ENCODE measurements at places on chromosomes 12 and 14. TPM values are rescaled to one million over a fixed set of nuclear protein-coding genes. Genes with fewer than 3 reads are reported as not detected.
A peak's percentile ranks its signal among the peaks of the same experiment; 100 is the strongest.

GRCh38 chr14:35320472-35320871 lies 28.3 kb downstream of the PSMA6 start:
- DNase-seq = no peak

The DEPDC4 gene
- 5.5 TPM for total RNA-seq

The KRT74 gene
- total RNA-seq = 0.05 TPM

- no peak for DNase-seq
Observed at GRCh38 chr12:109821968-109822367, 11.2 kb downstream of the TRPV4 start.

DNA sequence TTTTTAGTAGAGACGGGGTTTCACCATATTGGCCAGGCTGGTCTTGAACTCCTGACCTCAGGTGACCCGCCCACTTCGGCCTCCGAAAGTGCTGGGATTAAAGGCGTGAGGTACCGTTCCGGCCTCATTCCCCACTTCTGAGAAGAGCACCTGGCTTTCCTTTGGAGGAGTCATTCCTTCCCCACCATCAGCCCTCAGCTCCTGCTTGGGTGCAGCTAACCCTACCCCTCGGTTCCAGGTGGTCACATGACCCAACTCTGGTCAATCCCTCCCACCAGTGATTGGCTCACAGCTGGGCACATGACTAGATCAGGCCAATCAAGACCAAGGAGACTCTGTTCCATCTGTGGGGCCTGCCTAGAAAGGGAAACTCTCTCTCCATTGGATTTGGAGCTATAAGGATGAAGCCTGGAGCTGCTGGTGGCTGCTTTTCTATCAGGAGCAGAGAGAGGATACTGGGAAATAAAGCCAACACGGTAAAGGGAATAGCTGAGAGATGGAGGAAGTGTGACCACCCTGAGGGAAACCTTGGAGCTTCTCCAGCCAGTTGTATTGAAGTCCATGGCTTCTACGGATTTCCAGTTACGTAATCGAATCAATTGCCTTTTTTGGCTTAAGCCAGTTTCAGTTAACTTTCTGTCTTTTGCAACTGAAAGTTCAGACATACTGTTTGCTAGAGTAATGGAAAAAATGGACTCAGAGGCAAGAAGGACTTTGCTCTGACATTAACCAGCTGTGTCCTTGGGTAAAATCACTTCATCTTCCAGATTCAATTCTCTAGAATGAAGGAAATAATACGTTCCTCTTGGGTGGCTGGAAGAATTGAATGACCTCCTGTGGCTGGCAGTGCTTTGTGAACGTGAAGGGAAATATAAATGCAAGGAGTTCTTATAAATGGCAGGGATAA lies 19.7 kb upstream of the IFT81 start:
- no peak for DNase-seq

GRCh38 chr12:29639893-29640495 lies 142.5 kb upstream of the OVCH1 start:
- DNase-seq = no peak

The PLEKHG7 gene
- 1.4 TPM for total RNA-seq

DNA sequence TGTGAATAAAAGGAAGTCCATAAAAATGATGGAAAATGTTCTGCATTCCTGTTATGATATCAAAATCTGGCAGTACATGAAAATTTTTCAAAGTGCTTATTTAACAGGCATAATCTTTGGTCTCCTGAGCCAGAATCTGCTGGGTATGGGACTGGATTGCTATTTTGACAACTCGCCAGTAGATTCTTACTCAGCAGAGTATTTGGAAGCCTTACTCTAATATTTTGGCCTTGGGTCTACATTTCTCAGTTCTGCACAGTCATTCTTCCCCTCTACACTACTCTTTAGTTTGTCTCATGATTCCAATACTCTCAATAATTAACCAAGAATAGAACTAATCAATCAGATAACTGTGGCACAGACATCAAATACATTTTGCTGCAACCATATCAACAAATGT lies 1.1 kb upstream of the SLCO1B1 start:
- DNase-seq = no peak

The UNC79 gene
- total RNA-seq = 1.0 TPM

The PRPH gene
- total RNA-seq = 1.4 TPM

- no peak for DNase-seq
Observed at GRCh38 chr14:88840926-88841325, 16.5 kb downstream of the TTC8 start.

- DNase-seq = no peak
Observed at GRCh38 chr12:93060666-93061472, 131.8 kb upstream of the EEA1 start.

GRCh38 chr14:80316441-80316840 lies 105.1 kb upstream of the DIO2 start:
- DNase-seq = no peak

The NELL2 gene
- total RNA-seq = 5.8 TPM

The RNF212B gene
- total RNA-seq = not detected

The INSM2 gene
- 1.2 TPM for total RNA-seq

DNA sequence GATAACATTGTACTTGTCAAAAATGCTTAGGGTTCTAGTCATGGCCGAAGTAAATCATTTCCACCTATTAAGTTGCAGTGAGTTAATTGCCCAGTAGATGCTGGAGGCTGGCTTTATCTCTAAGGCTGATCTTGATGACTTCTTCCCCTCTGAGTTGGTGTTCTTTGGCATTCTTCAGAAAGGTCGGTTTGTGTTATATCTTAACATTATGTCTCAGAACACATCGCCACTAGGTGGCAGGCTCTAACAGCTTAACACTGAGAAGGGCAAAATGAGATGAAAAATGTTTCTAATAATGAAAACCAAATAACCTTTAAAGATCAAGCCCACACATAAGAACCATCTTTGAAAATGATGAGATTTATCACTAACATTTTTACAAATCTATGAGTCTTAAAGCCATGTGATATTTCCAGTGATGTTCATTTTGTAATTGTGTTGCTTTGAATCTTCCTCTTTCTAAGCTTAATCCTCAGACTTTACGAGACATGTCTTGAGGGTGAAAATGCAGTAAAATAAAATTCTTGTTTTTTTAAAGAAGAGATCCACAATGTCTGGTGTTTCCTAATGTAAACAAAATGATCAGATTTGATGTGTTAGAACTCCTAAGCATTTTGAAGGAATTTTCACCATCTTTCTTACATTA lies 28.6 kb downstream of the SUDS3 start:
- DNase-seq = peak; percentile 44

DNA sequence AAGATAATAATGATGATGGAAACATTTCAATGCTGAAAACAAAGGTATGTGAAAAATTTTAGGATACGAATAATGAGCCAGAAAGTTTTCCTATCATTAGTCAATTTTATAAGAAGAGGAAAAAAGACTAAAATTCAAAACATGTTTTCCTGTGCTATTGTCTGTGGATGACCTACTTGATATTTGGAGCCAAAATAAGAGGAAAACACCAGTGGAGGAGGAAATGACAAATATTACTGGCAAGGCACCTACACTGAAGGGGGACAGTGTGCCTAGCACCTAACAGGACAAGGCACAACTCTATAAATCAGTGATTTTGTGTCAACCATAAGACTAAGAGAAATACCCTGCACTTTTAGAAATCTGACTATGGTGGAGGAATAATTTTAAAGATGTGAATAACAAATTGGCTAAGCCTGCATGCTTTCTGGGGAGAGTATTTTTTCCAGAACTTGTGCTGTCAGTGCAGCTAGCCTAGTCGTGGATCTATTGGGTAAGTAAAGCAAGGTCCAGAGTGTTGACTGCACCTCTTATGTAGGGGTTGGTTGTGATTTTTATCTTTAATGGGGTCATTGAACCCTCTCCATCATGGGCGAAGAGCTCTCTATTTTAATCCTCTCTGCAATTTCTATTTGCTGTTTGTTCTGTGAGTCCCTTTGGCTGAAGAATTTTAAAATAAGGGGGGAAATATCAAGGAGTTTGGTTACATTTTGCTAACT lies 398.0 kb downstream of the TMTC2 start:
- no peak for DNase-seq
